ENCODE measurements at places on chromosomes 7 and 10.

DNA sequence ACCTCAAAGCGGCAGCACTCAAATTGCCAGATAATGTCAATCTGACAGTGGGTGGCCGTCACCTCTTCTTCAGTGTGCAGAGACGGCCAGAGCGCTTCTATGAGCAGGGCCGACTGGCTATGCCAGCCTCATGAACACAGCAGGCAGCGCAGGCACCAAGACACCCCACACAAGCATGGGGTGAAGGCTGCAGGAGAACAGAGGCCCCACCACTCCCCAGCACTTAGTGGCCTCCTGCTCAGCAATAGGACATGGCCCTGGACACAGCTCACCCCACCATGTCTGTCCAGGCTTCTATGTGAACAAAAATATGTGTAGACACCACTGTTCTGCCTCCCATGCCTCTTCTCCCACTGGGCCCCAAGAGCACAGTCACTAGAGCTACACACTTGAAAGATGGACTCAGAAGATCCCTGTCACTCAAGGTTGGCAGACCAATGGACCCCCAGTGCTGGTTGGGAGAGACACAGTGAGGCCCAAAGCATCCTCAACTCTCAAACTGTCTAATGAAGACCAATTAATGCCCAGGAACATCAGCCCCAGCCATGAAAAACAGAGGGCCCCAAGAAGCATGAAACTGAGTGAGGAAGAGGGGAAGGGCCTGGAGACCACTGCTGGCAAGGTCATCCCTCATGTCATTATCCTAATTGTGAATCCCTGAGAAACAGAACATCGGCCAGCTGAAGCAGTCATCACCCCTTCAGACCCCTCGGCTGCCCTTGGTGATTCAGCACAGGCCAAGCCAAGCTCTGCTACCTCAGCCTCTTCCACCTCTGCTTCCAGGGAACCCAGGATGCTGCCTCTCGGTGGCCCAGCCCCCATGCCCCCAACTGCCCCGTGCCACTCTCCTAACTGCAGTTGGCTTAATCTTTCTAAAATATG is 77.7 kb downstream of the GRID1 start:
- DNase-seq = no peak

DNA sequence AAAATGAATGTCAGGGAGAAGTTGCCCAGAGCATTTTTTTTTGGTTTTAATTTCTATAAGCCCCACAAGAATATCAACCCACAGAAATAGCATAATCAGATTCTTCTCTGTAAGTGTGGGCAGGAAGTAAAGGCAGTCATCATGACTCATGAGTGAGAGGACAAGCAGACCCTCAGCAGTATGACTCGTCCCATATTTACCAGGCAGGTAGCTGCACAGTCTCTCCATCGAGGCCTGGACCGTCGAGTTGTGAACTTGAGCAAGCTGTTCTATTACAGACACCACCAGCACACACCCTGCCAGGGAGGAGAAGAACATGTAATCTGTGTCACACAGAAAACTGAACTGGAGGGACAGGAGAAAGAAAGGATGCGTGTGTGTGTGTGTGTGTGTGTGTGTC is 37.8 kb downstream of the AOAH start:
- no peak for DNase-seq

DNA sequence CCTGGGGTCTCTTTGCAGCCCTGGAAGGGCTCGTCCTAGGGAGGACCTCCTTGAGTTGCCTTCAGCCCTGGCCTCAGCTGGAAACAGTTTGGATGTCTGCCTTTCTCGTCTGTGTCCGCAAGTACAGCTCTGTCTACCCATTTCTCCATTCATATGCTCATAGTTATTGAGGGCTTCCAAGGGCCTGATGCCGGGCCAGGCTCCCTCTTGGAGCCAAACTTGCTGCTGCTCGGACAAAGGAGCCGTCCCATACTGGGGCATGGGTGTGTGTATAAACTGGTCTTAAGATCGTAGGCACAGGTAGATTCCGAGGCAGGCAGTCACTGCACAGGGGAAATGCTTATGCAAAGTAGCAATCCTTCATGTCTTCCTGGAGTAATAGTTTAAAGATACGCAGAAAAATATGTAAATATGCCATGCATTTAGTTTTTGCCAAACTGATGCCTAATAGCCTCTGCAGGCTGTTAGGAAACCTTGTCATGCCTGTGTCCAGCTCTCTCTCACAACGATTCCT is 117.0 kb upstream of the BTBD16 start:
- DNase-seq = no peak

DNA sequence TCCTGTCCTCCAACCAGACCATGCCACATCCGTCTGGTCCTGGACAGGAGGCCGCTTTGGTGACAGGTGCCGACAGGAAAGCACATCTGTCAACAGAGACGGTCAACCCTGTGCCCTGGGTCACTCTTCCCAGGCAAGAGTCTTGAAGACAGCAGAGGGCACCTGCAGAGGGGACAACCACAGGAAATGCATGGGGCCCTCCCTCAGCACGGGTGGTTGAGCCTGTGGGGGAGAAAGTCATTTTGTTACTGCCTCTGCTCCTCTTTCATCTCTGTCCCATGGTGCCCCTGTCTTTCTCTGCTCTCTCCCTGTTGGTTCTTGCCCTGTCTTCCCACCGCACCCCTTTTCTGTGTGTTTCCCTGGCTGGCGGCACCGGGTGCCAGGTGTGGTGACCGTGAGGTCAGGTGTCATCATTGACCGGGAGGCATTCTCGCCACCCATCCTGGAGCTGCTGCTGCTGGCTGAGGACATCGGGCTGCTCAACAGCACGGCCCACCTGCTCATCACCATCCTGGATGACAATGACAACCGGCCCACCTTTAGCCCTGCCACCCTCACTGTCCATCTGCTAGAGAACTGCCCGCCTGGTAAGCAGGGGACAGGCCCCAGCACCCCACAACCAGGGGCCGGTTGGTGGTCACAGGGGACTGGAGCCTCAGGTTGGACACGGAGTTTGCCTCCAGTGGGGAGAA is 17.6 kb upstream of the VSIR start:
- no peak for DNase-seq

GRCh38 chr10:129709627-129710509 is 242.8 kb downstream of the MGMT start:
- DNase-seq = no peak

- no peak for DNase-seq
These were observed 671.0 kb upstream of the FZD8 start for GRCh38 chr10:36313142-36313541.

GRCh38 chr7:140230861-140231770 is 54.3 kb upstream of the KDM7A start:
- DNase-seq = peak; percentile 55

GRCh38 chr7:15046861-15047260 is 144.3 kb upstream of the DGKB start:
- no peak for DNase-seq

DNA sequence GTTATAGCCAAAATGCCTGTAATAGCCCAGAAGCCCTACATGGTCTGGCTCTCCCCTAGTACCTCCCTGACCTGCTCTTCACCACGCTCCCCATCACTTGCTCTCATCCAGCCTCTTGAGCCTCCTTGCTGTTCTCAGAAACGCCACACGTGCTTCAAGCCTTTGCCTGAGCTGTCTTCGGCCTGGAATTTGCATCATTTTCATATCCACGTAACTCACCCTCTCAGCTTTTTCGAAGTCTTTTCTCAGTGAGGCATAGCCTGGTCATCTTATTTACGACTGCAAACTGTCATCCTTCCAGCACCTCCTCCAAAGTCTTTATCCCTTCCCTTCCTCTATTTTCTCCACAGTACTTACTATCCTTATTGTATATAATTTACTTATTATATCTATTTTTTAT is 151.0 kb upstream of the AHR start:
- no peak for DNase-seq

DNA sequence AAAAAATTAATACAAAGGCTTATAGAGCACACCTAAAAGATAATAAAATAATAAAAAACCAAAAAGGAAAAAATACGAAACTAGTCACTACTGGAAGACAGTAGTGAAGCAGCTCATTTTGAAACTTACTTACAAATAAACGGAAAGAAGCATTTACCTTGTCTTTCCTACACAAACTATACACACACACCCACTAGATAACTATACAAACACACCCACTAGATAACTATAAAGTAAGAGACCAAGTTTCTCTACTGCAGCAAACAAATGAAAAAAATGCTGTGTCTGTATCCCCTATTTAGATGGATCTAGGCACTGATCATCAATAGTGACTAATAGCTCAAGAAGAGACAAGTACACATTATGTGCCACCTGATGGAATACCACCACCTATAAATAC is 49.2 kb downstream of the KIF5B start:
- DNase-seq = no peak

GRCh38 chr7:28661826-28662595 is 249.7 kb downstream of the CREB5 start:
- no peak for DNase-seq

GRCh38 chr10:121952226-121952625 is 22.8 kb downstream of the NSMCE4A start:
- DNase-seq = no peak

- DNase-seq = no peak
These were observed 690.3 kb downstream of the REEP3 start for GRCh38 chr10:64211466-64211865.
